ENCODE measurements at places on chromosomes 11 and 22.

GRCh38 chr22:40610329-40610850 lies 26.1 kb downstream of the MRTFA start:
- DNase-seq, result no peak

GRCh38 chr11:76803023-76803422 lies 19.9 kb downstream of the TSKU start:
- DNase-seq, result no peak

DNA sequence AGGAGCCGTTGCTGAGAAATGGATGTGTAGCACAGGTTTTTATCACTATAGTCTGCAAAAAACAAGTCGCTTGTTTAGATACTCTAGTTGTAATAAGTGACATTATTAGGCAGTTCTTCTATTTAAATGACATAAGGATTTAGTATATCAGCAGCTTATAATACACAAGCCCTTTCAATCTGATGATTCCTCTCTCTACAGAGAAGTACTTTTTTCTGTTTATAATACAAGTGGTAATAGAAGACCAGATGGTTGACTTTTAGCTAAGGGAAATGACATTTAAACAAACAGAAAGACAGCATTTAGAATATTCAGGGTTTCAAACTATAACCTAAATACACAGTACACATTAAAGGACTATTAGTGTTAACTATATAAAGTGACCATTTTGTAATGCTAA lies 60.4 kb downstream of the IMMP1L start:
- DNase-seq, result no peak

DNA sequence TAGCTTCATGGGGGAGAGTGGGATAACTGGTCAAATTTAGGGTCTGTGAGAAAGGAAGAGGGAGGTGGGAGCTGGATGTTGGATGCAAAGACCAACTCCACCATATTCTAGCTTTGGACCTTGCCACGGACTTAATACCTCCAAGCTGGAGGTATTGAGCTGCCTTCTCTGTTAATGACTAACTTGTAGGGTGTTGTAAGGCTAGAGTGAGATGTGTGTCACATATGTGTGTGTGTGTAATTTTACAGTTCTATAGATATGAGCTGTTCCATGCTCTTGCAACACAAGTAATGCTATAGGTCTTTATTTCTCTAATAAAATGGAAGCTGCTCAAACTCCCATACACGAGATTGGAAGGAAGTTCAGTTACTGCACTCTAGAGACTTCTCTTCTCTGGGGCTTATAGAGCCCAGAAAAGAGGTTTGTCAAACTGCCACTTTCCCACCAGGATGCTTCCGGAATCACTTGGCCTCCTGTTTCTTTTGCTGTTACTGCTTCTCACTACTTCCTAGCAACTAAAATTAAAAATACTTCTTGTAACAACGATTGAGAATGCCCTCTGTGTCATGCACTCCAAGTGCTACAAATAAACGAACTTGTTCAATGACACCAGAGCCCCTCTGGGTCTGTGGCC lies 16.0 kb upstream of the FJX1 start:
- DNase-seq, result no peak

DNA sequence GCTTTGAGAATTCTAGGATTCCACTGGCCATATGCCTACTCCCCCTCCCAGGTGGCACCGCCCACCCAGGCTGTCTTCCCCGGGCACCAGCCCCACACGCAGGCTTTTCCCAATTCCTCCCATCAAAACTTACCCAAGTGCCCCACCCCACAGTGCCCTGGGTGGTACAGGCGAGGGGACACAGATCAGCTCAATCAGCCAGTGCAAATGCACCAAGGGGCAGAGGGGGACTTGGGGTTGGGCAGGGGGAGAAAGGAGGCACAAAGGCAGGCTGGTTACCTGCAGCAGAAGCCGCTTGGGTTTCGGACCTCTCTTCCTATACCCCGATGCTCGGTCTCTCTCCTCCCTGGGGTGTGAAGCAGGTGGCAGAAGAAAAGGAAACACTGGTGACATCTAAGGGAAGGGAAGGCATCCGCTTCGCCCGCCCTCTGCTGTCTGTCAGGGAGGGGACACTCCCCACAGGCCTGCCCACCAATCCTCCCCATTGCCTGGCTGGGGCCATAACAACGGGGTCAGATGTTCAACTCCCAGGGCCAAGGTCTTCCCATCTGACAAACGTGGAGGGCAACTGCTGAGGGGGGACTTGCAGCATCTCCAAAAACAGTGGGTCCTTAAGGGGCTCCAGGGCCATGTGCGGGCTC lies 14.0 kb downstream of the CBX7 start:
- peak; percentile 21 for DNase-seq

DNA sequence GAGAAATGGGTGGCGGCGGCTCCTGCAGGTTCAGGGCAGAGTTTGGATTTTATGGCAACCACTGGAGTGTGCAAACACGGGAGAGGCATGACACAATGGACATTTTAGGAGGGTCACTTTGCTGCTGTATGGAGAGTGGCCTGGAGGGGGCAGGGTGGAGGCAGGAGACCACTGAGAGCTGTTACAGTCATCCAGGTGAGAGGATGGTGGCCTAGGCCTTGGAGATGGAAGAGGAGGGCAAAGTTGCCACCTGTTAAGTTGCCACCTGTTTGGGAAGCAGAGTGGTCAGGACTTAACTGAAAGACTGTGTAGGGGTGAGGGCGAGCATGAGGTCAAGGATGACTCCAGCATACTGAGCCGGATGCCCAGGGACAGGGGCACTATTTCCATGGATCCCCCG lies 2.3 kb upstream of the RAD9A start:
- peak; percentile 80 for DNase-seq

DNA sequence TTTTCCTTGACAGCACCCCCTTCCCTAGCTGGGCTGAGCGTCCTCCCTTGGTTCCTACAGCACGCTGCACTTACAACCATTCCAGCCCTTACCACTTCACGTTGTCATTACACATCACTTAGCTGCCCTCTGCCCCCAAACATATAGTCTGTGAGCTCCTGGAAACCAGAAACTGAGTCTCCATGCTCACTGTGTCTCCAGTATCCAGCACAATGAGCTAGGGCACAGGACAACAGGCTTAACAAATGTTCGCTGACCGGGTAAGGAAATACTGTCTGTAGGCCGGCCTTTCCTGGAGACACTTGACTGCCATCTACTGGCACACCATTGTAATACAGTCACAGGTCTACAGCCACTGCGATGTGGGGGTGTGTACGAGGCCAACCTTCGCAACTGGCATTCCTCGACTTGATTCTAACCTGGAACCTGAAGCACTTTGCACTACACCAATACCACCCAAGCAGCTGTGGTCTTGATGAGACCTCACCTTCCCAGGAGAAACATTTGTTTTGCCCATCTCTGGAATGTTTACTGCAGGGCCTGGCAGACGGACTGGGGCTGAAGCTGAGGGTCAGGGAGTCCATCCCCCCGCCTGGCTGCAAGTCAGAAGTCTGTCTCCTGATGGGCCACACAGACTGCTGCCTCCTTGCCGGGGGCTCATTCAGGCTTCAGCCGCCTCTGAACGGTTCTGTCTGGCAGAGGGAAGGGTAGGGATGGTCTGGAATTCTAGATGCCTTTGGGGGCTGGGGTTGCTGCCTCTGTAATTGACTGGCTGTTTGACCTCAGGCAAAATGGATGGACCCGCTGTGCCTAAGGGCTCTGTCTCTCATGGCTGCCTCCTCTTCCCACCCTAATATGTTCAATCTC lies 72.0 kb downstream of the SYN3 start:
- peak; percentile 94 for DNase-seq

Measured in GM23338 (cell line).